ENCODE measurements at places on chromosomes 1 and 21.

GRCh38 chr1:180533266-180533987 is 25.3 kb upstream of the OVAAL start:
- peak; percentile 74 for DNase-seq

DNA sequence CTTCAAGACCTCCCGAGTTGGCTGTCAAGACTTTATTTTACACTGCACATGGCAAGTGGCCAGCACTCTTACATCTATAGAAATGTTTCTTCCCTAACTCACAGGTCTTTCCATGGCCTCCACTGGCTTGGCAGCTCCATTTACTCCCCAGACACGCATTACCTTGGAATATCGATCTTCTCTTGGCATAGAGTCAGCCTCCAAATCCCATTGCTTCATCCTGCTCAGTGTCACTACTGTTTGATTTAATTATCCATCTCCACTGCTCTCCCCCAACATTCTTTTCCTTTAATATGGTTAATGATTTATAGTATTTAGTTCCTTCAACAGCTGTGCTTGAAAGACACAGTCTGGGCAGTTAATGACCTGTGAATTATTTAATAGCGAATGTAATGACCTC is 241.2 kb upstream of the MAP1LC3C start:
- no peak for DNase-seq

DNA sequence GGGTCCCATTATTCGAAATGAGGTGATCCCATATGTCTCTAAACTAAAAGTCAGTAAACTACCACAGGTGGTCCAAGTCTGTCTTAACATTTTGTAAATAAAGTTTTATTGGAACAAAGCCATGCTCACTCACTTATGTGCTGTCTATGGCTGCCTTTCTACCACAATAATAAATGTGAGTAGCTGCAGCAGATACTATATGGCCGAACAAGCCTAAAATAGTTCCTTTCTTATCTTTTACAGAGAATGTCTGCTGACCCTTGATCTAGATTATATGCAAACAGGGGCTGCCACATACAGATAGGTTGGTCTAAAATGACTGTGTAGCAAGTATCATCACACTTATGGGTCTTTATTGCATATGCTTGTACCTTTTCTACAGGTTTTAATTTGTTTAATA is 140.0 kb downstream of the VAV3 start:
- no peak for DNase-seq

GRCh38 chr1:198640174-198640573 is 1.3 kb downstream of the PTPRC start:
- no peak for DNase-seq

- no peak for DNase-seq
Measured at GRCh38 chr1:175900171-175900570, 156.8 kb upstream of the TNR start.

DNA sequence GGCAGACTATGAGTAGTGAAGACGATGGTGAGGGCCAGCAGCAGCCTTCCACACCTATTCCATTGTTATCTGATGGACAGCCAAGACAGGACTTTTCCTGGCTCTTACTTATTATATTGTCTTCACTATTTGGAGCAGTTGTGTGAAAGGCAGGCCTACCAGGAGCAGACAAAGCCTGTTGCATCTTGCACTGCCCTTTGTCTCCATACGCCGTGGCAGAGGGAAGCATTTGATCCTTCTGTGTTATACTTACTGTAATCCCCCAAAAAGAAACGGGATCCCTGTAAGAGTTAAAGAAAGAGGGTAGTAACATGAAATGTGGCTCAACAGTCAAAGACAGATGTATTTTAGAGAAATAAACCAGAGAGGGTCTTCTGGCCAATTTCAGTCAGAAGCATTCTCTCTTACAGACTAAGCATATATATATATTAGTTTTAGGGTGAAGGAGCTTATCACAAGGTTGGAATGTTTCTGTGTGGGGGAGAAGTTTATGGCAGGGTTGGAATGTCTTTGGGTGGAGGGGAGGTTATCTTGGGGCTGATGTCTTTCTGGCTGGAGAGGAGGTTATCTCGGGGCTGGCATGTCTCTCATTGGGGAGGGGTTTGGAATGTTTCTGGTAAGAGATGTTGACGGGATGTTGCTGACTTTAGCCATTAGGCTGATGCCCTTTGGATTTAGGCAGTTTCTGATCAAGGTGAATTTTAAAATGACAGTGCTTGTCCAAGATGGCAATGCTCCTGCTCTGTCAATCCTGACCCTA is 23.4 kb upstream of the HSD3B1 start:
- DNase-seq: no peak

GRCh38 chr1:9589144-9589718 is 520 bp downstream of the TMEM201 start:
- peak; percentile 44 for DNase-seq

DNA sequence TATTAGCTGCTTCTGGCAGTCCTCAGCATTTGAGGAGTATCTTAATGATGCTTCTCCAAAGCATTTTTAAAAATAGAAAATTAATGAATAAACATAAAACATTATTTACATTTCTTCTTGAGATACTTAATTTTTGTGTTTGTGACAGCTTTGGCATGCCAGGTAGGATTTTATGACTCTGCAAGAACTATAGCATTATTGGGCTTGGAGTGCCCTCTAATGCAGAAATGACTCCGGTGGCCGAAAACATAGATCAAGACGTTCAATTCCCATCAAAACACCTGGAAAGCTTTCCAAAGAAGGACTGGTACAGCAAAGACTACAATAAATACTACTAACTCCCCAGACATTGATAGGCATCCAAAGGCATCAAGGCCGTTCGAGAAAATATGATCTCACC is 366.4 kb upstream of the CXADR start:
- DNase-seq: no peak

DNA sequence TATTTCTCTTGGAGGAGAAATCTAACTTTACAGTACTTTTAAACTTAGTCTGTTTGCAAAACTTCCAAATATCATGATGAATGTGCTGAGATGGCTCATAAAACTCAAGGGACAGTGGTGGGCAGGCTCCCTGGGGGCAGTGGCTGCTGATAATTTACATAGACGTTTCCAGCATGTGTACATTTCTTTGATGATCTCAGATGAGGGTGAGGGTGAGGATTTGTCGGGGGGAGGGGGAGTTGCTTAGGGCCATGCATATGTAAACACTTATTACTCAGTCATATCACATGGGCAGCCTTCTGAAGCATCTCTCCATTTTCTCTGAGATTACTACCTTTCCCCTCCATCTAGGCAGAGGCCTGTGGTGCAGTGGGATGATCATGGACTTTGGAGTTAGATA is 152.9 kb upstream of the HMGB4 start:
- no peak for DNase-seq

- DNase-seq: peak; percentile 33
Measured at GRCh38 chr1:209850342-209850979, 22.7 kb downstream of the UTP25 start.

DNA sequence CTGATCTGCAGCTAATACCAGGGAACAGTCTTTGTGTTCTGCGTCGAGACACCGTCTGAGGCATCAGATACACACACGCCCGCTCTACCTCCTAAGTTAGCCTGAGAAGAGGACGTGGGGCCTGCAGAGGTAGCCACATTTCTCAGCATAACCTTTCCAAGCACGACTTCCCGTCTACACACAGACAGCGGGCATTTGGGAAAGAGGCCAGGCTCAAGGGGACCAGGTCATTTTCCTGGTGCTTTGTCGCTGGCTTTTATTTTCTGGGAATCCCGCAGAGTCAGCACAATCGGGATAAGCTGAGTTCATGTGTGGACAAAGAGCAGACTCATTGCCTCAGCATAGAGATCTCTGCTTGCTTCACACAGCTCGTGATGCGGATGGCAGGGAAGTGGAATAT is 72.5 kb upstream of the SMYD2 start:
- DNase-seq: no peak

- DNase-seq: peak; percentile 91
Measured at GRCh38 chr1:36458910-36459309, 5.3 kb downstream of the MRPS15 start.

GRCh38 chr1:239909898-239910297 is 181.8 kb upstream of the FMN2 start:
- no peak for DNase-seq

DNA sequence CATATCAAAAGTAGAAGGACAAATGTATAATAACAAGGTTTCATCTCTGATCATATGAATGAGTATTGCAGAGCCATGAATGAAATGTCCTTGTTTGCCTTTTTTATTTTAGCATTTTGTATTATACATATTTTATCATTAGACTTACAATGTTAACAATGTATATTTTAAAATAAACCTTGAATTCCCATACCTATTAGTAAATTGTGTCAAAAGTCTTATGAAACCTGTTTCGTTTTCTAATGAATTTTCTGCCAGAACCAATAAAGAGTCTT is 646 bp downstream of the DNAJB4 start:
- no peak for DNase-seq

GRCh38 chr1:226135059-226135651 is 51.4 kb downstream of the ACBD3 start:
- no peak for DNase-seq

GRCh38 chr1:232385221-232385620 is 244.7 kb downstream of the SIPA1L2 start:
- no peak for DNase-seq

GRCh38 chr1:56394298-56394697 is 185.1 kb downstream of the PLPP3 start:
- no peak for DNase-seq

- DNase-seq: no peak
Measured at GRCh38 chr1:6167391-6168303, 12.5 kb downstream of the CHD5 start.

DNA sequence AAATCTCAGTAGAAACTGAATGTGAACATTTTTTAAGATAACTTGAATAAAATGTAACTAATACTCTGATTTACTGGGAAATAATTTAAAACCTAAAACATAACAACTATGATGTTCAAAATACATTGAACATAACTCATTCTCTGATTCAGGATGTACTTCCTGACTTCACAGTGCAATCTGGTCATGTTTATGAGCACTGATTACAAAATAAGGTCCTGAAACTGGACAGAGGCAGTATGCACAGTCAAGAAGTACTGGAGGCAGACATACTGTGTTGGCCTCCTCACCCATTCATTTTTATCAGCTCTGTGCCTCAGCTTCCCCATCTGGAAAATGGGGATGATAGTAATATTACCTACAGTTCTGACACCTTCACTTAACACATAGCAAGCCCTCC is 651.3 kb downstream of the PTPRC start:
- no peak for DNase-seq

DNA sequence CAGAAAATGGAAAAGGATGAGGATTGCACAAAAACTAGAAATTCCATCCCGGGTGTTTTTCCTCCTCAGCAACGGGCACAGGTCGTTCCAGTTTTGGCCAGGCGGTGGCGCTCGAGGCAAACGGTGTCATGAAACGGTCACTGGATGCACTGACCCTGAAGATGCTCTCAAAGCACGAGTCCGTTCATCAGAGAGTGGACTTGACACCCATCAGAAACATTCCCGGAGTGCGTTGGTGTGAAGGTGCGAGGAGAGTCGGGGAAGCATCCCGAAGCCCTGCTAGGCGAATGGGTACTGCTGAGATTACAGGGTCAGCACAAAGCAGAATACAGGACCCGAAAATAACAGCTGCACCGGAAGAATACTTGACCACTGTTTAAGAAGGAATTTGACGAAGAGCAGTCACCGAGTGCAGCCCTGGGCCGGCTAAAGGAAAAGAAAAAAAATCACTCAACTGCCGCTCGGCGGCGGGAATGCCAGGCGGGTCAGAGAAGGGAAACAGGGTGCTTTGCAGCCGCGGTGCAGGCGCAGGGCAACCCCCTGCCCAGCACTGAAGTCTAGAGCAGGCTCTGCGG is 71.7 kb upstream of the ETS2 start:
- peak; percentile 72 for DNase-seq

- DNase-seq: no peak
Measured at GRCh38 chr1:9253004-9253403, 18.4 kb downstream of the H6PD start.

GRCh38 chr1:94037392-94038229 is 83.3 kb downstream of the ABCA4 start:
- peak; percentile 33 for DNase-seq

GRCh38 chr1:204830747-204831146 is 39.9 kb upstream of the NFASC start:
- DNase-seq: no peak

- DNase-seq: peak; percentile 26
Measured at GRCh38 chr21:35525443-35525842, 476.3 kb upstream of the RUNX1 start.

- no peak for DNase-seq
Measured at GRCh38 chr1:115650961-115651360, 9.2 kb downstream of the VANGL1 start.

- no peak for DNase-seq
Measured at GRCh38 chr1:51648180-51649109, 31.6 kb downstream of the OSBPL9 start.

DNA sequence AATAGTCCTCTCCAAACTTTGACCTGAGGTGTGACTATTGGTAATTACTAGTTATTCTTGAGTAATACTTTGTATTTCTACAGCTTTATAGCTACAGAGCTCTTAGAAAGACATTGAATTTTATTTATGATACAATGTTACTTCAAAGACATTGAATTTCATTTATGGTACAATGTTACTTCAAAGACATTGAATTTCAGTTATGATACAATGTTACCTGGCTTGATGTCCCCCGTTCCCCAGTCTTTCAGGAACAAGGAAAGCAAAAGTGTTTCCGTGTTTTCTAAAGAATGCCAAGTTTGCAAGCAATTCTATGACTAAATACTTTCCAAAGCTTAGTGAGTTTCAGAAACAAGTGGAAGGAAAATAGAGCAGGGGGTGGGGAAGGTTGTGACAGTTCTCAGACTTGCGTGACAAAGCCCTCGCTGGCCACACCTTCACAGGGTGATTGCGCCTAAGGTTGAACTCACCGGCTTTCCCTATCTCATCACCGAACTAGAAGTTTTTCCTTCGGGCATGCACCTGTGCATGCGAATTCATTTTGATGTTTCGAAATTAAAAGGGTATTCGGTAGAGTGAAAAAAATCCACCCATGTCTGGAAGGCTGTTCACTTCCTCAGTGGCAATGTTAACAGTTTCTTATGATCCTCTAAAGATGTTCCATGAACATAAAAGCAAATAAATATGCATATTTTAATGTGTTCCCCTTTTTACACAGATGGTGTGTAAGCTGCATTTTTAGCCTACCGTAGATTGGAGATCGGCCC is 909 bp upstream of the PAXBP1 start:
- DNase-seq: peak; percentile 77

GRCh38 chr1:2415801-2416208 is 3.4 kb upstream of the PEX10 start:
- peak; percentile 70 for DNase-seq

DNA sequence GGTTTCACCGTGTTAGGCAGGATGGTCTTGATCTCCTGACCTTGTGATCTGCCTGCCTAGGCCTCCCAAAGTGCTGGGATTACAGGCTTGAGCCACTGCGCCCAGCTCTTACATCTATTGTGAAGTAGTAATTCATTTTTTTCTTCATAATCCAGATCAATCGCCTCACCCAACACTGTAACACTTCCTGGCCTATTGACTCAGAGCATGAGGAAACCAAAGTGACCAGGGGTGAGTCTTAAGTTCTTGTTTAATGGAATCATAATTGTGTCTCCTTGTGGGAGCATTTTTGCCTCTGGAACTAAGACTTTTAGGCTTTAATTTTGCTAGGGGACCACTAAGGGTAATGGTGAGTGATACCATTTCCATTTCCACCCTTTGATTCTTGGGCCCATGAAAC is 27.4 kb downstream of the TNFSF18 start:
- DNase-seq: no peak

- DNase-seq: no peak
Measured at GRCh38 chr1:221856228-221857093, 114.6 kb upstream of the DUSP10 start.

GRCh38 chr1:94974824-94975223 is 47.9 kb upstream of the CNN3 start:
- no peak for DNase-seq

- peak; percentile 31 for DNase-seq
Measured at GRCh38 chr1:33098371-33098770, 17.4 kb downstream of the AZIN2 start.
